ENCODE measurements at places on chromosomes 3 and 15.

DNA sequence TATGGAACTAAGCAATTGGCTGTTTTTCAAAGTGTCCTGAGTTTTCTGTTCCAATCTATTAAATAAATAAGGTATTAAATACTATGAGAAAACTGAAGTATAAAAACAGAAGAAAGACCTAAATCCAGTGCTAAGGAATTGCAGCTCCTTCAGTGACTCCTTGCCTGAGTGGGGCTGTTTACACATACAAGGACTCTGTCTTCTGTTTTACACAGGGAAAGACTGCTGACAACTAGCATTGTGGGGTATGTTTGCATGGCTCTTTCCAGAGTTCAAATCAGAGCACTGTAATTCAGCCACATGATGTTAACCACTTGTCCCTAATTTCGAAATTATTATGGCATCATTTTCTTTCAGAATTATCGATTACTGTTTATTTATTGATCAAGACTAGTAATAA lies 31.3 kb upstream of the MEIS2 start:
- DNase-seq: no peak

DNA sequence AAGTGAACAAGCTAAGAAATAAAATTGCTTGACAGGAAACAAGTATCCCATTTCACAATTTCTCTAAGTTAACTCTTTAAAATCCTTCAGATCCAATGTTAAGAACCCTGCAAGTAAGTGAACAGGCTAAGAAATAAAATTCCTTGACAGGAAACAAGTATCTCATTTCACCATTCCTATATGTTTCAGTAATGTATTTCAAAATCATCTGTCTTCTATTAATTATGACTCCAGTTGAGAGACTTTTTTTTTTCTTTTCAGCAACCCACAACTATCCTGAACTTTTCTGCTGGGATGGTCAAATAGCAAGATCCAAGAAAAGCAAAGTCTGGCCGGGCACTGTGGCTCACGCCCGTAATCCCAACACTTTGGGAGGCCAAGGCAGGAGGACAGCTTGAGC lies 2.4 kb upstream of the SLC12A6 start:
- no peak for DNase-seq

DNA sequence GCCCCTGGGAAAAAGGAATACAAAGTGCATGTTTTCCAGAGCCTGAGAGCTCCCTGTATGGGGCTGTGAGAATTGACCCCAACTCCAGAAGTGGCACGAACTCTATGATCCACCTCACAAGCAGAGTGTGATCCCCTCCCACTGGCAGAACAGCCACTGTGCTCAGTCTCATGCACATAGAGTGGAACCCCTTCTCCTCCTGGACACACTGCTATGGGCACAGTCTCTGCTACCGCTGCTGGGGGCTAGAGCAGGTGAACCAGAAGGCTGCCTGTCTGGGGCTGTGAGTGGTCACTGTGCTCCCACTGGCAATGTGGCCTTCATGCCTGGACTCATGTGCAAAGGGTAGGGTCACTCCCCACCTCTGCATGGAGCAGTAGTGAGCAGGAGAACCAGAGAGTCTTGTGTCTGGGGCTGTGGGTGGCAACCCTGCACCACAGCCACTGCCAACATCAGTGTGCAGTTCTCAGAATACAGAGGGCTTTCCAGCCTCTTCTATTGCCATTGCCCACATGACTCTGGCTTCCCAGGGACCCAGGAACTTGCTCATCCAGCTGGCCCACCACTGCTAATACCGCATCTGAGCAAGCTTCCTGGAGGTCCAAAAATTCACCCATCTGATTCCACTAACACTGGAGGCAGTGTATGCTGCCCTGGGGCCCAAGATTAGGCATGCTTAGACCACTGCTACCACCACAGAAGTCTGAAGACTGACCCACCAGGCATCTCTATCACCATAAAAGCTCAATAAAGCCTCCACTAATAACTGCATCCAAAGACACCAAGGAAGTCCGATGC lies 343.7 kb upstream of the SOX14 start:
- no peak for DNase-seq

- no peak for DNase-seq
These were observed 109.0 kb downstream of the CGGBP1 start for GRCh38 chr3:87949879-87950208.

DNA sequence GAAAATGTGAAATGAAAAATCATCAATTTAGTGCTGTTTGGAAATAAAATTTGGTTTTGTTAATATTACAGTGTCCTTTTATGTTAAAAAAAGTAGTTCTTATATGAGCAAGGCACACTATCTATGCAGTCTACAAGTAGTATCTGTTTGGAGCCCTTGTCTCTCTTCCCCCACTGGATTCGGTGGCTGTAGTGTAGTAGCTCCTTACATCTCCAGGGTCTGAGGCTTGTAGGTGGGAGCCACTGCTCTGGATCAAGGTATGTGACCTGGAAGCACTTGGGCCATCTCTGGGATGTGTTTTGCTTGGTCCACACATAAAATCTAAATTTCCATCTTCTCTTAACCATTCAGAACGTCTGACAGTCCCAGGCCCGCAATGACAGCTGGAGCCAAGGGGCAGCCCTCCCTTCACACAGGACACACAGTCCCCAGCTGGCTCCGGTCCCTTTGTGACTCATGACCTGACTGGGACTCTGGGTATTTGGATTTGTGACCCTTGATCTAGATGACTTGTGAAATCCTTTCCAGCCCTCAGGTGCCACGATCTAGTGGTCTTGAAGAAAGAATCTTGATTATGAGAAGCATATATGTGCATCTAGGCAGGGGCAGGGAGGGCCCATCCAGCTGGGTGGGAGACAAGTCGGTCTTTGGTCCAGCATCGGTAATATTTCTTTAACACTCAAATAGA lies 80.0 kb downstream of the USP13 start:
- DNase-seq: no peak

DNA sequence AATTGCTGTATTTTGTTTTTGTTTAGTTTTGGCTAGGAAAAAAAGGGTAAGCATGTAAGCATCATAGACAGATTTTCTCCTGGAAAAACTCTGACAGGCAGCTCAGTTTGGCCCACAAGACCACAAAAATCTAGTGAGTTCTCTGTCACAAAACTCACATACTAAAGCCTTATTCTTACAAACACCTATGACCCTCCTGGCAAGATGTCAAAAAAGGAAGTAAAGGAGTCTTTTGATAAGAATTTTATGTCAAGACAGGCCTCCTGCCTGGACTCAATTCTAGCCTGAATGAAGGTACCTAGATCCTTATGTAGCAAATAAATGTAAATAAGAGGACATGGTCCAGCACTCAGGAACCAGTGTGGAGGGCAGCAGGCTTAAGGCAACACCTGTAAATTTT lies 668.3 kb upstream of the ZNF385D start:
- DNase-seq: no peak

GRCh38 chr15:59587085-59587826 lies 24.3 kb upstream of the GCNT3 start:
- DNase-seq: no peak
